PC-9 (cell line): ENCODE measurements at places on chromosomes 3 and 15.

GRCh38 chr3:123559040-123559861 lies 25.6 kb downstream of the HACD2 start:
- DNase-seq: no peak

DNA sequence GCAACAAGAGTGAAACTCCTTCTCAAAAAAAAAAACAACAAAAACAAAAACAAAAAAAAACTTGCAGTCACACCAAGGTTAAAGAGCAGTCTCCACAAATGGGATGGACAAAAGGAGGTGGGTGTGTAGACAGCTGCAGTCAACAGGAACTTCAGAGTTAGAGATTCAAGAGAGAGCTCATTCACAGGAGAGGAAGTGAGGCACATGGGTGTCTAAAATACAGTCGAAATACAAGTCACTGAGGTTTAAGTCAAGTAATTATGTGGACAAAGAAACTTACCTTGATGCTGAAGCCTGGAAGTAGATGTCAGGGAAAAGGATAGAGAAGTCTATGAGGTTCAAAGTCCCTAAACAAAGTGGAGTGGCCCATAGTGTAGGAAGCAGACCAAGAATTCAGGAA lies 14.8 kb downstream of the MRPS11 start:
- DNase-seq: no peak

GRCh38 chr15:85414495-85414894 lies 34.1 kb downstream of the AKAP13 start:
- DNase-seq: no peak

- no peak for DNase-seq
These were observed 470.7 kb upstream of the CBLB start for GRCh38 chr3:106339551-106339950.

DNA sequence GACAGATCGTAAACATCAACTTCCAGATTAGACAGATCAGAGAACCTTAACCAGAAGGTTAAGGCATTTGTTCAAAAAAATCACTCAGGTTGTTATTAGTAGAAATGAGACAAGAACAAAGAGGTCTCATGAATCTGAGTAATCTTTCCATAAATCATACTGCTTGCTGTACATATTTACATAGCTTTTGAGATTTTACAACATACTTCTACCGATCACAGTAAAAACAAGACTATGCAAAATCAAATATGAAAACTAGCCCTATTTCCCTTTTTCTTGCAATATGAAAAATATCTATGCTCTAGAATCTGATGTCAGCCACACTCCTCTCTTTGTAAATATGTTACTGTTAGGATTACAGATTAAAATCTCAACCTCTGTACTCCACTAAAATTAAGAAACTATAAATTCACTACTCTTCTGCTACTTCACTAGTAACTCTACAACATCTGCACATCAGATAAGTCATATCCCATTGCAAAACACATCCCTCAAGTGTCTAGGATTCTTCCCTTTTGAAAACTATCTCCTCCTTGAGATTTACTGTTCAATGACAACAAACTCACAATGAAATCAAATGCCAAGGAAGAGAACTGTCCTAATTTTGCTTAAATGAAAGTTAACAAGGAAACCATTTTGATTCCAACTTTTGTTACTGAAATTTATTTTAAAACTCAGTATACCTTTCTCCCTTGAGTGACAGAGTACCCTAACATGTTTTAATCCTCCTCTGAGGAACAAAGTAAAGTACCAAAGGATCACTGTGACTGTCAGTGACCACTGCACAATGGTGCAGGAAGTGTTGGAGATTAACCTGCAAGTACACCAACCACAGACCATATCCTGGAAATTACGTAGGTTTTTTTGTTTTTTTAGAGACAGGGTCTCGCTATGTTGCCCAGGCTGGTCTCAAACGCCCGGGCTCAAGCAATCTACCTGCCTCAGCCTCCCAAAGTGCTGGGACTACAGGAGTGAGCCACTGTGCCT lies 12.8 kb downstream of the DCUN1D1 start:
- DNase-seq: no peak
